Activated CD8-positive, alpha-beta memory T cell treated with anti-CD3 and anti-CD28 coated beads, Interleukin-2, amount 10 ng/mL, durations not matched to agents 7 days and 5 days (primary cell): ENCODE measurements at places on chromosomes 7 and 10. TPM values are rescaled to one million over a fixed set of nuclear protein-coding genes. Genes with fewer than 3 reads are reported as not detected.

CFAP58 gene
- 0.64 TPM for total RNA-seq

KCNIP2 gene
- 2.3 TPM for total RNA-seq

FEZF1 gene
- not detected for total RNA-seq

- no peak for DNase-seq
These were observed 7.2 kb upstream of the EPHA1 start for GRCh38 chr7:143415742-143416397.

- no peak for DNase-seq
These were observed 395.0 kb downstream of the THSD7A start for GRCh38 chr7:11436773-11437524.

DNA sequence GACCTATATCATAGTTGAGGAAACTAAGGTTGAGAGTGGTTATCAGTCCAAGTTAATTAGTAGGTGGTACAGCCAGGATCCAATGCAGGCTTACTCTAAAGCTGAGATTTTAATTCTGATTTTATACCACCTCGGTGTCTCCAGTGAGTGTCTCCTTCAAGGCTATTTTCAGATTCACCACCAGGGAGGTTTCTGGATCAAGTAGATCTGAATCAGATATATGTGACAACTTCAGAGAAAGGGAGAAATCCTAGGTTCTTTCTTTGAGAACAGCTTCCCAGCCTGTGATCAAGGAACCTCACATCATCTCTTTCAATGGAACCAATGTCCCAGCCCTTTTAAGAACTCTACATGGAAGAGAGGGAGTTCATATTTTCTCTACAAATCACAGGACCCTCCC is 429.2 kb downstream of the SORCS3 start:
- no peak for DNase-seq

- DNase-seq = no peak
These were observed 211.3 kb downstream of the CXCL12 start for GRCh38 chr10:44173608-44173894.

- DNase-seq = no peak
These were observed 156.5 kb upstream of the CHST15 start for GRCh38 chr10:124249812-124250432.

DNA sequence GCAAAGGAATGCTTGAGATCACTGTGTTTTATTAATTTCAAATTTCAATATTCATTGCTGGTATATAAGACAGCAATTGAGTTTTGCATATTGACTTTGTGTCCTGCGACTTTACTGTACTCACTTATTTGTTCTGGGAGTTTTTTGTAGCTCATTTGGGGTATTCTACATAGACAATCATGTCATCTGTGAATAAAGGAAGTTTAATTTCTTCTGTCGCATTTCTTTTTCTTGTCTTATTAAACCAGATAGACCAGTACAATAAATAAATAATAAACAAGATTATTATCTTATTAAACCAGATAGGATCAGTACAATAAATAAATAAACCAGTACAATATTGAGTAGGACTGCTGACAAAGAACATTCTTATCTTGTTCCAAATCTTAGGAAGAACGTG is 448.2 kb downstream of the RPS24 start:
- no peak for DNase-seq

DNA sequence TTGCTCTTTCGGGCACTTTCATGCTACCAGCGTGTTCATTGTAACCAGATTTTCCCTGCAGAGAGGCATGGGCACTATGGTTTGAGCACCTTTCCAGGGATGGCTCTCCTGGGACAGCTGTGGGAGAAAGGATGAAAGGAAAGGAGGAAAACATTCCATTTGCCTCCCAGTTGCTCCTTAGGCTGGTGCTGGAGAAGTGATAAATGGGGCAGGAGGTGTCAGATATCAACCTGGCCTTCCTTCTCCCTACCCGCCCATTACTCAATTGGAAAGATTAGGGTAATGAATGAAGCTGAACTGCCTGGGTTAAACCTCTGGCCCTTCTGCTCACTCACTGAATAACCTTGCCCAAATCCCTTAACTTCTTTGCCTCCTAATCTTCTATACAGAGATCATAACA is 228.4 kb downstream of the PLXNA4 start:
- DNase-seq = no peak

GRCh38 chr10:73576178-73576889 is 14.8 kb downstream of the USP54 start:
- DNase-seq = no peak

DNA sequence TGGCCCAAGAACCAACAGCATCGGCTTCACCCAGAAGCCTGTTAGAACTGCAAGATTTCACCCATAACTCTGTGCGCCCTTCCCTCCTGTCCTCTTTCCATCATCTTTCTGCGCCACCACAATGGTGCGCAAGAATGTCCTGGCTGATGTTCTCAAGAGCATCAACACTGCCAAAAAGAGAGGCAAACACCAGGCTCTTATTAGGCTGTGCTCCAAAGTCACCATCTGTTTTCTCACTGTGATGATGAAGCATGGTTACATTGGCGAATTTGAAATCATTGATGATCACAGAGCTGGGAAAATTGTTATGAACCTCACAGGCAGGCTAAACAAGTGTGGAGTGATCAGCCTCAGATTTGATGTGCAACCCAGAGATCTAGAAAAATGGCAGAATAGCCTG is 115.2 kb upstream of the FGFR2 start:
- no peak for DNase-seq

- DNase-seq = no peak
These were observed 684 bp upstream of the ATXN7L1 start for GRCh38 chr7:105876964-105877601.

DNA sequence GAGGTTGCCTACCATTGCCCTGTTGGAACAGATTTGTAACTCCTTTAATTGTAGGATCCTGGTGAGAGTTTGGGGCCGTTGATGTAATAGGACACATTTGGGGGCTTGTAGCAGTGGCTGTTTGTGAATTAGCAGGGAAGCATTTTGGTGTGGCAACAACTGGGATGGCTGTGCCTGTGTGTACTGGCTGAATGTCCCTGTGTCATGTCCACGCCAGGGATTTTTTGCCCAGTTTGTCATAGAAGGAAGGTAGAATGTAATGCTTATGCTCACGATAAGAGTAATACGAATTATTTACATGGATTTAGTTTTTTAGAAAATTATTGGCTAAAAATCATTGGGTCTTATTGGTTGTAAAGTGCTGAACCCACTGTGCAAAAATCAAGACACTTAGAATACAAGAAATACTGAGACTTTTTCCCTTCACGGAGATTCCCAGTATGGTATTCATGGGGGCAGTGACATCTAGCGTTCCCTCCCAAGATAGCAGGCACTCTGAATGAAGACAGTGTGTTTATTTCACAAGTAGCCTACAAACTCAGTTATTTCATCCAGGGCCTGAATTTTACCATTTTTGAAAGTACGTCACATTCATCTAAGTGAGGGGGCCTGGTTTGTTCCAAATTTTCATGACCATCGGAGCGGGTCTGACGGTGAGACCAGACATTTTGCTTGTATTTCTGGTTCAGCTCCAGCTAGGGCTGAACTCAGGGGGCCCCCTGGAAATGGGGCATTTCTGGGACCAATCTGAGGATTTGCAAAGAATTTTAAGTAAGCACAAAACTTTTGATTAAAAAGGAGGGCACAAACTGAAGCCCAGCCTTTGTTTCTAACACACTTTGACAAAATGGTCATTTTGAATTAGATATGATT is 74.7 kb downstream of the CACNB2 start:
- no peak for DNase-seq
